ENCODE measurements at places on chromosomes 7 and 10.

DNA sequence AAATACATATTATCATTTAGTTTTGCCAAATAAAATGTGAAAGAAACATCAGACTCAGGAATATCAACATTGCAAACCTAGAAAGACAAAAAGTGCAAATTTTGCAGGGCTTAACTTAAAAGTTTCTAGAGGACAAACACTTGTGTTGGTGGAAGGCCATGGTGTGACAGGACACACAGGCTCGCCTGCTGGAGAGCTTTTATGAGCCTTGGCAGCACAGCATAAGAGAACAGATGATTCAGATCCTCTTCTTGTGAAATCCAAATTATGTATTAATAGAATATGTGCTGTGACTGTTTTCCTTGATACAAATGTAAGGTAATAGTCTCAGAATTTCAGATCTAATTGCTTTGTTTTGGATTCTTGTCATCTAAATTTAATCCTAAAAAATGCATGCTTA, 72.9 kb upstream of the ABCB5 start:
- DNase-seq = no peak

GRCh38 chr10:58266003-58266825, 1.5 kb downstream of the IPMK start:
- peak; percentile 81 for DNase-seq

DNA sequence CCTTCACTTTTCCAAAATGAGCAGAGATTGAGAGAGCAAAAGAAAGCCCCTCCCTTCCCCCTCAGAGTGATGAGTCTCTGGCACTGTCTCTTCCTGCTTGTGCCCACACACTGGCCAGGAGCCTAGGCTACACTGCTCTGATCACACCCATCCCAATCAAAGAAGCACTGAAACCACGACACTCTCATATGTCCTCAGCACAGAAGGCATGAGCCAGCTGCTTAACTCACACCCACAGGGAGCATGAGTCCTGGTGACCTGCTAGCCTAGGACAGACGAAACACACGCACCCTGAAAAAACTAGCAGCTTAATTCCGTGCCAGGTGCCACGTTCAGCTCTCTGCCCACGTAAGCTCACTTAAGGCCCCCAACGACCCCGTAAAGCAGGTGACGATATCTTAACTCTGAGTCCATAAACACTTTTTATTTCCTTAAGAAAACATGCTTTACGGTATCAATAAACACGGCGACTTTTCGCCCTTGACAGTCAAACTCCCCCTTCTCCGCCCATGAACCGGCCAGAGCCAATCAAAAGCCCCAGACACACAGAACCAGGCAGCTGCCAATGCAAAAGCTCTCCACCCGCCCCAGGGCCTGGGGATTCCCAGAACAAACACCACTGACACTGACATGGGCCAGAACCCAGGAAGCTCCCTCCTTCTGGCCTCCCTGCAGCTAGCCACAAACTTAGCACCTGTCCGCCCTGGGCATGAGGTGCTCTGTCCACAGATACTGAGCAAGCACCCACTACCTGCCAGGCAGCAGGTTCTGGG, 69.0 kb downstream of the TNRC18 start:
- no peak for DNase-seq

- peak; percentile 23 for DNase-seq
These were observed 45.5 kb upstream of the SLC29A4 start for GRCh38 chr7:5237286-5237685.

GRCh38 chr10:91536111-91536510, 96.8 kb downstream of the PPP1R3C start:
- no peak for DNase-seq

DNA sequence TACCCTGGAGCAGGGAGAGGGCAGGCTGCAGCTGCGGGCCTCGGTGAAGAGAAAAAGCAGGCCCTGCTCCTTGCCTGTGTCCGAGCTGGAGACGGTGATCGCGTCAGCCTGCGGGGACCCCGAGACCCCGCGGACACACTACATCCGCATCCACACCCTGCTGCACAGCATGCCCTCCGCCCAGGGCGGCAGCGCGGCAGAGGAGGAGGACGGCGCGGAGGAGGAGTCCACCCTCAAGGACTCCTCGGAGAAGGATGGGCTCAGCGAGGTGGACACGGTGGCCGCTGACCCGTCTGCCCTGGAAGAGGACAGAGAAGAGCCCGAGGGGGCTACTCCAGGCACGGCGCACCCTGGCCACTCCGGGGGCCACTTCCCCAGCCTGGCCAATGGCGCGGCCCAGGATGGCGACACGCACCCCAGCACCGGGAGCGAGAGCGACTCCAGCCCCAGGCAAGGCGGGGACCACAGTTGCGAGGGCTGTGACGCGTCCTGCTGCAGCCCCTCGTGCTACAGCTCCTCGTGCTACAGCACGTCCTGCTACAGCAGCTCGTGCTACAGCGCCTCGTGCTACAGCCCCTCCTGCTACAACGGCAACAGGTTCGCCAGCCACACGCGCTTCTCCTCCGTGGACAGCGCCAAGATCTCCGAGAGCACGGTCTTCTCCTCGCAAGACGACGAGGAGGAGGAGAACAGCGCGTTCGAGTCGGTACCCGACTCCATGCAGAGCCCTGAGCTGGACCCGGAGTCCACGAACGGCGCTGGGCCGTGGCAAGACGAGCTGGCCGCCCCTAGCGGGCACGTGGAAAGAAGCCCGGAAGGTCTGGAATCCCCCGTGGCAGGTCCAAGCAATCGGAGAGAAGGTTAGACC, 138.0 kb upstream of the STK17A start:
- DNase-seq = no peak

- no peak for DNase-seq
These were observed 48.1 kb upstream of the COMTD1 start for GRCh38 chr10:75283671-75284470.

- DNase-seq = peak; percentile 70
These were observed 77.9 kb downstream of the SNX10 start for GRCh38 chr7:26369593-26369992.

GRCh38 chr7:127550247-127550646, 35.1 kb downstream of the GCC1 start:
- no peak for DNase-seq

DNA sequence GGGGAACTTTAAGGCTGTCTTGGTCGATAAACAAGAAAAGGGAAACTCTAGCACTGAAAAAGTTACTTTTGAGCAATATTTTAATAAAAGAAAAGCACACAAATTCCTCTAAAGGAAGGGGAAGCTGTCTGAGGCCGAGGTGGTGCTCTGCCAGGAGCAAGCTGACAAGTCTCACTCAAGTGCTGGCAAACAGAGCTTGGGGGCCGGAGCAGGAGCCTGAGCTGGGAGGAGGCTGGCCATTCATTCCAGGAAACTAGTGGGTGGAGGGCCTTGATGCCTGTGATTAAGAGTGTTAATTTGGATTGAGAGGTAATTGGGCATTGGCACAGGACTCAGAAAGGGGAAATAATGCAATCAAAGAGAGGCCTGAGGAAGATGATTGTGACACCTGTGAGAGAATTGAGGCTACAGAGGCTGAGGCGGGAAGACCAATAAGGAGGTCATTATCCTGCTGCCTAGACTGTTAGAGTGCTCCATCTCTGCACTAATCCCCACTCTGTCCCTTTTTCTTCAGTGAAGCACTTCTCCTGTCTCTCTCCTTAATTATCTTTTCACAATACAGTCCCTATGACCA, 154.9 kb upstream of the COL1A2 start:
- DNase-seq = no peak

- peak; percentile 71 for DNase-seq
These were observed 129.7 kb downstream of the SAMD9 start for GRCh38 chr7:92988051-92988450.

GRCh38 chr10:2401459-2401858, 664.1 kb upstream of the ADARB2 start:
- DNase-seq = no peak

- DNase-seq = no peak
These were observed 57.8 kb downstream of the ANKMY2 start for GRCh38 chr7:16587790-16588189.

DNA sequence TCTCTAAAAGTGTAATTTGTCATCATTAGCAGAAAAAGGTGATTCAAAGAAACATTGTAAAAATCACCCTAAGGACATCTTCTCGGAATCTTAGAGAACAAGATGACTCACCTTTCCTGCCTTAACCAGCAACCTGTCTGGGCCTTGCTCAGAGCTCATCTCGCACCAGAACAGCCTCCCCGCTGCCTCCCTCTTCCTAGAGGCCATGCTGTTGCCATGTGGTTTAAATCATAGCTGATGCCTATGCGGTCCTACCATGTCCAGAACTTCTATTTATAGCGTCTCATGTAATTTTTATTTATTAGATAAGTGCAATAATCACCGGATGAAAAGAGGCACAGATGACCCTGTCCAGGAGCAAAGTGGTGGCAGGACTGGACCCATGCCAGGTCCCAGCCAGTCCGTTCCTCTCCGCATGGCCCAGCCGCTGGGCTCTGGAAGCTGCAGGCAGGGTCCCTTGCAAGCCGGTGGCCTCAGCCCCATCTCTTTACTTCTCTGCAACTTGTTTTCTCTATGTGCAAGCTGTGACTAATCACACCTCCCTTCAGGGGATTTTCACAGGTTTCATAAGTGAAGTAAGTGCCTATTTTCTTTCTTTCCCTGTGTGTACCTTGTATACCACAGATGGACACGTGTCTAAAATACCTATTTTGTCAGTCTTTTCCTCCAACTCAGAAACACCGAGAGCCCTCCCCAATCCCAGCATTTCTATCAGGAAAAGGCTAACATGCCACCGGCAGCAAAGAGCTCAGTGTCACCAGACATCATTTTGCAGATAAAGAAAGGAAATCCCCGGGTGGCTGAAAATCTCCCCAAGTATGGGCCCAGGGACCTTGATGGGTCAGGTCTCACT, 27.1 kb downstream of the KLF6 start:
- DNase-seq = peak; percentile 75

DNA sequence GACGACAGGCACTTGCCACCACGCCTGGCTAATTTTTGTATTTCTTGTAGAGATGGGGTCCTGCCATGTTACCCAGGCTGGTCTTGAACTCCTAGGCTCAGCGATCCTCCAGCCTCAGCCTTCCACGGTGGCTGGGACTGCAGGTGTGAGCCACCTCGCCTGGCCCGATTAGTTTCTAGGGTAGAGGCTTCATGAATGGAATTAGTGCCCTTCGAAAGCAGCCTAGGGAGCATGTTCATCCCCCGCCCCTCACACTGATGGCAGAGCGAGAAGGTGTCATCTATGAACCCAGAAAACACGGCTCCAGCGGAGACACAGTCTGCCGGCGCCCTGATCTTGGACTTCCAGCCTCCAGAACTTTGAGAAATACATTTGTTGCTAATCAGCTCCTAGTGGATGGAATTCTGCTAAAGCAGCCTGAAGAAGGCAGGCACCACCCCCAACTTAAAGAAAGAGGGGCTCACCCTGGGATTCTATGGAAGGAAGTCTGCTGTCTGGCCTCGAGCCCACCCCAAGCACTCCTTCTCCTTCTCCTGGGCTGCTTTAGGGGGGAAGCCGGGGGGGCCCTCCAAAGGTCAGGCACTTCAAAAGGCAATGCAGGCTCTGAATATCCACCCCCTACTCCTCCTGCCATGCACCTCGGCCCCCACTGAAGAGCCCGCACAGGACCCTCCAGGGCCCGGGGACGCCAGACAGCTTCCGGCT, 10.1 kb downstream of the PDGFA start:
- no peak for DNase-seq

- no peak for DNase-seq
These were observed 125.1 kb downstream of the SFMBT2 start for GRCh38 chr10:7285522-7286322.

DNA sequence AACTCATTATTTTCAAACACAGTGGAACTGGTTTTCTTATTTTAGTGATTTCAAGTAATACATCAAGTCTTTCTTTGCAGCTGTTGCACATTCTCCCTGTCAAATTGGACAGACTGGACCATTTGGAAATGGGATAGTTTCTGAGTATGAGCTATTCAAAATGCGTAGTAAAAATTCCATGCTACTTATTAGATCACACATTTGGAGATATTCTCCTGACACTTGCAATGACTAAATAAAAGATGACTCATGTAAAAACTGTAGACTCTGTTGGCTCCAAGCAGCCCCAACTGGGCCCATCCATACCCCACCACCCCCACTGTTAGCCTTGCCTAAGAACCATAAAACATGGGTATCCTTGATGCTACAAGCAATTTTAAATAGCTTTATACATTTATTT, 25.9 kb upstream of the BICC1 start:
- DNase-seq = peak; percentile 2

DNA sequence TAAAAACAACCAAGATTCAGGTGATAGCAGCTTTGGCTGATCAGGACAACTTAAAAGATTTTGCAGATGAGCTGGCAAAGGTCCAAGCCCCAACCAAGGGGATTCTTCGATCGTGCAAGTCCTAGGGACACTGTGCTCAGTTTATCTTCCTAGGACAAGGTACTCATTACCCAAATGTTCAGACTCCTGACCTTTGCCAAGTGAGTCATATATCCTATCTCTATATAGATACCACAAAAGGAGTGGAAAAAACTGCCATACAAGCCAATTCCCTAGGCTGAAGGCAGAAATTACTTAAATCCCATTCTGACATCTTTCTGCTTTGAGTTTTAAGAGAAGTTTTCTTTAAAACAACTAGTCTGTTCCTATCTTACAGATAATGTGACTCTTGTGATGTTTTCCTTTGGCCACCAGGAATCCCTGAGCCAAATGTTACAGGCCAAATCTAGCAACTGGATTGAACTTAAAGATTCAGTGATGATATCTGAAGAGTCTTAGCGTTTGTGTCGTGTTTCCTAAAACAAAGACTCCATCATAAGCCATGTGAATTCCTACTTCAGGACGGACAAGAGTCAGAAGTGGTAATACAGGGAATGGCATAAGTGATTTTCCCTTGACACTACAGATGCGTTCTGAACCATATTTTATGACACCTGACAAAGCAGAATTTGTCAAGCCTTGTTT, 142.6 kb upstream of the ASAH2 start:
- peak; percentile 62 for DNase-seq

- peak; percentile 78 for DNase-seq
These were observed 50.3 kb downstream of the PALD1 start for GRCh38 chr10:70528741-70529362.

All from ELR (cell line).